A549 treated with CORT108297 at 1 μM for 4 hours (cell line): ENCODE measurements at places on chromosomes 11 and 22. TPM values are rescaled to one million over a fixed set of nuclear protein-coding genes. Genes with fewer than 3 reads are reported as not detected.

The BTG4 gene
- total RNA-seq: 0.08 to 0.18 TPM (median 0.12 TPM) in 3 of 5 replicates, not detected in the others

The GRIK4 gene
- total RNA-seq: 0.02 to 0.03 TPM in 2 of 5 replicates, not detected in the others

The C22orf15 gene
- not detected in 5 replicates for total RNA-seq

The PI4KA gene
- 19.5 to 22.7 TPM (median 21.5 TPM) in 5 replicates for total RNA-seq

The CCDC157 gene
- 2.0 to 3.9 TPM (median 3.3 TPM) in 5 replicates for total RNA-seq

The TENM4 gene
- 0.02 to 0.15 TPM (median 0.13 TPM) in 4 of 5 replicates, not detected in the other for total RNA-seq

The LRRC55 gene
- 0.02 TPM in 1 of 5 replicates, not detected in the others for total RNA-seq

The THOC5 gene
- 26.8 to 31.9 TPM (median 29.1 TPM) in 5 replicates for total RNA-seq

The PLEKHA7 gene
- 19.9 to 28.7 TPM (median 25.5 TPM) in 5 replicates for total RNA-seq

The BCO2 gene
- 0.40 to 1.2 TPM (median 0.80 TPM) in 5 replicates for total RNA-seq

The LARGE1 gene
- 3.6 to 5.9 TPM (median 3.8 TPM) in 5 replicates for total RNA-seq

The TEF gene
- 0.85 to 1.1 TPM (median 0.93 TPM) in 5 replicates for total RNA-seq

The MMP7 gene
- total RNA-seq: 21.2 to 33.1 TPM (median 24.6 TPM) in 5 replicates
